NCI-H2081 (cell line): ENCODE measurements at places on chromosomes 7 and 10.

DNA sequence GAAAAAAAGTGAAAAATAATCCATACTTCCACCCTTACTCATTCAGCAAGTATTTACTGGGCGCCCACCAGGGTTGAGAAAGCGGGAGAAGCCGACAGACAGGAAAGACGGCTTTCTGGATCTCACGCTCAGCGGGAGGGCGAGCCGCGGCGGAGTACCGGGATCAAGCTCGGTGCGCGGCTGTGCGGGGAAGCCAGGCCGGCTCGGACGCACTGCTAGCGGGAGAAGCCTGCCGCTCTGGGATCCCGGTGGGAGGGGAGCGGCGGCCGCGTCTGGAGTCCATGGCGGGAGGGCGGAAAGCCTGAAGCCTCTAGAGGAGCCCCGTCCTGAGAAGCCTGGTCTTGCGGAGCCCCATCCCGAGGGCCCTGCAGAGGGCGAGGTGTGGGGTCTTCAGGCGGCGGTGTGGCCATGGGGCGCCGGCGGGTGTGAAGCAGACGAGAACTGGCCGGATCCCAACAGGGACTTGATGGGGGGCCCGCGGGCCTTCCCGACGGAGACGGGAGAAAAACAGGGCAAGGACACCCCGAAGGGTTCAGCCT lies 82.9 kb downstream of the VIPR2 start:
- DNase-seq: no peak

GRCh38 chr7:2451171-2452073 lies 24.8 kb downstream of the GRIFIN start:
- peak; percentile 69 for DNase-seq

DNA sequence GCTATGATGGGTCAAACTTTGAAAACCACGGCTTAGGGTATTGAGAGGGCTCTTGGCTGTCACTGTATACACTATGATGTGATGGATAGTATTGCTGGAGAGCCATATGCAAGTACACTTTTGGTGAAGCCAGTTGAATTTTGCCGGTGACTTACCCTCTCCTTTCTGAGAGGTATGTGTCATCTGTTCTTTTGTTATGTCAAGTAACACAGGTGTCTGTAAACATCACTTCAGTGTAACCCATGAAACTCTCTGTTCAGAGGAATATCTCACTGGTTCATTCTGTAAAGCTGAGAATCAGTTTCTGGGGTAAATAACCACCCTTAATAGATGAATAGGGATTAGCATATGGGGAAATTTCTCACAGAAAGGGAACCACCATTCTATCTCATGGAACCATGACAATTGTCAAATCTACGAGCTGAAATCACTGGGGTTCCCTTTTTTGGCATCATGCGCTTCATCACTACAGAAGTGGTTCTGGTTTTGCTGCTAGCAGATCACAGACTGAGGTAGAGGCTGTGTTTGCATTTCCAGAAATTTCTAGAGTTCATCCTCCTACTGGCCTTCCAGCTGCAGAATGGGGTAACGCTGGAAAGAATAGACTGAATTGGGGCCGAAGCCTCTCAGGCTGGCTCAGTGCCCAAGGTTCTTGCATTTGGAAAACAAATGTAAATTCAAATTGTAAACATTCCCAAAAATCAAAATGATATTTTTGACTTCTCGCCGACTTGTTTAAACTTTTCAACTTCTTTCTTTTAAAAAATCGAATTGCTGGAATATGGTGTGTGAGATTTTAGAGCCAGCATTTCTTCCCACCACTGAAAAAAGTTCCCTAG lies 83.3 kb upstream of the CREB5 start:
- DNase-seq: peak; percentile 17

GRCh38 chr7:3028071-3028757 lies 15.5 kb downstream of the CARD11 start:
- no peak for DNase-seq

GRCh38 chr10:43774234-43774769 lies 125.6 kb upstream of the ZNF32 start:
- DNase-seq: no peak

GRCh38 chr7:41641665-41642014 lies 61.2 kb downstream of the INHBA start:
- DNase-seq: no peak

- DNase-seq: no peak
Observed at GRCh38 chr10:113549856-113550255, 3.0 kb upstream of the HABP2 start.

DNA sequence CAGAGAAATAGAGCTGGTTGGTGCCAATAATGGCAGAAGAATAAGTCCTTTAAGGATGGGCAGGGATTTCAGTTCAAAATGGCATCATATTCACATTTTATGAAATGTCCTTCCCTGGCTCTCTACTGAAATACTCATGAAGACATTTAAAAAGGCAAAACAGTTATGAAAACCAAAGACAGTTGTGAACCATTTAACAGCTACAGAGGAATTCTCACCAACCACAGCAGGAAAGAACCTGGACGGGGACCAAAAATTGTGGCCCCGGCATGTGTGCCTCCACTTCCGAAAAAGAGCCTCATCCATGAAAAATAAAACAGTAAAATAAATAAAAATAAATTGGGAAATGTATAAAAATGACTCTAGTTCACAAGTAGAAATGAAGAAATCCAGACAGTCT lies 539.5 kb downstream of the SUGCT start:
- DNase-seq: no peak

DNA sequence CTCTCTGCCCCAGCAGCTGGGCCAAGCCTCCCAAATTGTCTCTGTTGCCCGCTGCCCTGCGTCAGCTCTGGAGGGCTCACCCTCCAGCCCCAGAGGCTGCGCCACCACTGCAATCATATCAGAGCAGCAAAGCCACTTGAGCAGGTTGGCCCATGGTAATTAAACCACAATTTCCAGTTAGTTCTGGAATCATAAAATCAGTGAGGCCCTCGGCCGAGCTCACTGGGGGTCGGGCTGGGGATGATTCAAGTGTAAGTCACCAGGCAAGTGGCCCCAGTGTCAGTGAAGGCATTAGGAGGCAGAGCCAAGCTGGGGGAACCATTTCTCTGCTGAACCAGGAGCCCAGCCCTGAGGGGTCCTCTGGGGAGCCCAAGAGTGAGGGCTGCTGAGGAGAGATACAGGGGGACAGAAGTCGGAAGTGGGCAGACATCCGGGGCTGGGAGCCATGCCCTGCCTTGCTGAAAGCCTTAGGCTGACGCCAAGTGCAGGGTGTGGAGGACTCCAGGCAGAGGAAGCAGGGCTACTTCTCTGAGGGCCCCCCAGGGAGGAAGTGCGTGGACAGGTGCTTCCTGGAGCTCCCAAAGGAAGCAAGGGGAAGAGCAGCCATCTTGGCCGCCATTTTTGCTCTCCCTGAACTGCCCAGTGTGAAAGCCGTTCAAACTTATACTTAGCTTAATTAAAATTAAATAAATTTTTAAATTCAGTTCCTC lies 29.5 kb upstream of the SLC29A3 start:
- no peak for DNase-seq

DNA sequence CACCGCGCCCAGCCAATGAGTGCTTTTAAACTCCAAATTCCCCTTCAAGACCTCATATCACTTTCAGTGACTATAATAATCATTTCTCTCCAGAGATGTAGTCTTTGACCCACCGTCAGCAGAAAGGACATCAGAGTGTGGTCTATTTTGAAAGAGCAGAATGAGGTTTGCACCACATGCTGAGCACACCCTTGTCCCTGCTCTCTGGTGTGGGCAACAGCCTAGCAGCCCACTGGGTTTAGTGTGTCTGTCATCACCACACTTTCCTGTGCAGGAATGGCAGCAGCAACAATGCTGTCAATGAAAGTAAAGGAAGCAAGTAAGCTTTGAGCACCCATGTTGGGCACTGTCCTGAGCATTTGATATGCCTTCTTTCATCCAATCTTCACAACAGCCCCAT lies 122.4 kb downstream of the PLXNA4 start:
- DNase-seq: no peak

DNA sequence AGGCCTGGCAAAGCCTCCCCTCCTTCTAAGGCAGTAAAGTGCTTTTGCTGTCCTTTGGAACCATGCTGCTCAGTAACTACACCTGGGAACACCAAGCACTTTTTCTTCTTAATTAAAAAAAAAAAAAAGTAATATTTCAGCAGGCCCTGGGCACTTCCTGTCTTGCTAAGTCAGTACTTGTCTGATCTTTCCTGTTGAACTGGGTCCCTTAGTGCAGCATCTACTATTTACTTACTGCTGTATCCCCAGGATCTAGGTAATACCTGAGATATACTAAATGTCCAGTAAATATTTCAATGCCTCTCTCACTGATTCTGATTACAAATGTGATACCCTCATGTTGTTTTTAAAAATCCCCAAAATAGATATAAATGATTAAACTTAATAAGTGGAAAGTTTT lies 77.4 kb downstream of the PPP1R3C start:
- DNase-seq: no peak

- no peak for DNase-seq
Observed at GRCh38 chr10:62992145-62992721, 140.9 kb upstream of the NRBF2 start.
